ENCODE measurements at places on chromosomes 16 and 17.

DNA sequence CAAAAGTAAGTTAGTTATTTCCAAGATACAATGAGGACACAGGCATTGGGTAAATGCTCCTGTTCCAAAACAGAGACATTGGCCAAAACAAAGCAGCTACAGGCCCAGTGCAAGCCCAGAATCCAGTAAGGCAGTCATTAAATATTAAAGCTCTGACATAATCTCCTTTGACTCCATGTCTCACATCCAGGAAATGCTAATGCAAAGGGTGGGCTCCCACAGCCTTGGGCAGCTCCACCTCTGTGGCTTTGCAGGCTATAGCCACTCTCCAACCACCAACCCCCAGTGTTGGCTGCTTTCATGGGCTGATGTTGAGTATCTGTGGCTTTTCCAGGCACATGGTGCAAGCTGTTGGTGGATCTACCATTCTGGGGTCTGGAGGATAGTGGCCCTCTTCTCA is 733.4 kb upstream of the SOX9 start:
- DNase-seq: no peak

- no peak for DNase-seq
These were observed 313.4 kb downstream of the HAPSTR1 start for GRCh38 chr16:9404811-9405210.

GRCh38 chr17:17090642-17091103 is 48.4 kb downstream of the MPRIP start:
- DNase-seq: no peak

DNA sequence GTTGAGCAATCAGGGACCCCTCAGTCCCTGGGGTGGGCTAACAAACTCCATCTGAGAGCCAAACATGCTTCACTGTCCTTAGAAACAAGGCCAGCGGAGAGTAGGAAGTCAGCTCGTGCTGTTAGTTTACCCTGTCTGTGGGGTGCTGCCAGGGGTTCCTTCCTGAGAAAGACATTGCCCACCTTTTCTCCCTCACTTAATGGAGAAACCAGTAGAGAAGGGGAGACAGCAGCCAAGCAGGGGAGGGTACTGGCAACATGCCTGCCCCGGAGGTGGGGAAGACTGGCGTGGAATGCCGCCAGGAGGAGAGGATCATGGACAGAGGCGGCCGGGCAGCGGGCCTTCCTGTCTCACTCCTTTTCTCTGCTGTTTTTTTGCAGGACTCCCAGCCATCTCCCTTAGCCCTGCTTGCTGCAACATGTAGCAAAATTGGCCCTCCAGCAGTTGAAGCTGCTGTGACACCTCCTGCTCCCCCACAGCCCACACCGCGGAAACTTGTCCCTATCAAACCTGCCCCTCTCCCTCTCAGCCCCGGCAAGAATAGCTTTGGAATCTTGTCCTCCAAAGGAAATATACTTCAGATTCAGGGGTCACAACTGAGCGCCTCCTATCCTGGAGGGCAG is 19.9 kb downstream of the SP2 start:
- DNase-seq: no peak

DNA sequence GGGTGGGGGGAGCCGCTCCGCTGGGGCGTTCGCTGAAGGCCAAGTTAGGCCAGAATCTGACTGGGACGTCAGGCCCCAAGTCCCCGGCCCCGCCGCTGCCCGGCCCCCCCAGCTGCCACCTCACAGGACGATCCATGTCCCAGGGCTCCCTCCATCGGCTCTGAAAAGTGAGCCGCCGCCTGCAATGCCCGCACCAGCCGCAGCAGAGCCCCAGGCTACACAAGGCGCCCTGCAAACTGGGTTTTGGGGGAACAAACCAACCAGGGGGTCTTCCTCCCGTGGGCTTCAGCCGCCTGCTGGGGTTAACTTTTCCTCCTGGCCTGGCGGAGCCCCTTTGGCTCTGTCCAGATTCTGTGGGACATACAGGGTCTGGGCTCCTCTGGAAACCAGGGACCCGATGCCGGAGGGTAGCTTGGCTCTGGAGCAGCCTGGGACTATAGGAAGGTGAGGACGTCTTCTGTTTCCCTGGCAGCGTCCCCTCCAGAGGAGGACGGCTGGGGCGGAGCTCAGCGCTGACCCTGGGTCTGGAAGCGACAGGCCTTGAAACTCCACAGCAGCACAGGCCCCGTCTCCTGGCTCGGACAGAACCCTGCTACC is 835 bp downstream of the NME4 start:
- DNase-seq: no peak

GRCh38 chr17:16470265-16470664 is 21.7 kb downstream of the LRRC75A start:
- DNase-seq: no peak

DNA sequence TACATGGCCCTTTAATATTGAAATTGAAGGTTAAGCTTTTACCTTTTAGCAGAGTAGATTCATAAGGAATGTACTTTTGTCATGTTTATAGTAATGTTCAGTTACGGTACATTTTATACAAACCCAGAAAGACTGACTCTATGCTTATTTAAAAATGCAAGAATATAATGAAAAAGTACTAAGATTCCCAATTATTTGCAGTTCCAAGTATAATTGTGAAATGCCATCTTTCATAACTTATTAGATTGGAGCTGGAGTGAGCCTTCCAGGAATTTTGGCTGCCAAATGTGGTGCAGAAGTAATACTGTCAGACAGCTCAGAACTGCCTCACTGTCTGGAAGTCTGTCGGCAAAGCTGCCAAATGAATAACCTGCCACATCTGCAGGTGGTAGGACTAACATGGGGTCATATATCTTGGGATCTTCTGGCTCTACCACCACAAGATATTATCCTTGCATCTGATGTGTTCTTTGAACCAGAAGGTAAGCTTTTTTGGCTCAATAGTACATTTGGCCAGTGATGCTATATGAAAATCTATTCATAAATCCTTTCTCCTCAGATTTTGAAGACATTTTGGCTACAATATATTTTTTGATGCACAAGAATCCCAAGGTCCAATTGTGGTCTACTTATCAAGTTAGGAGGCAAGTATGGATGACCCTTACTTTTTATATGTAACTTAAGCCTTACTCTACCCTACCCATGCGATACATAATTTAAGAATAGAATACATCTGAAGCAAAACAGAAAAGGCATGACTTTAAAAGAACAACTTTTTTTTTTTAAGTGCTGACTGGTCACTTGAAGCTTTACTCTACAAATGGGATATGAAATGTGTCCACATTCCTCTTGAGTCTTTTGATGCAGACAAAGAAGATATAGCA is 4.2 kb downstream of the SRSF2 start:
- no peak for DNase-seq

GRCh38 chr17:82127704-82128103 is 29.7 kb upstream of the FASN start:
- no peak for DNase-seq

GRCh38 chr17:32267690-32268205 is 2.1 kb downstream of the RHBDL3 start:
- no peak for DNase-seq

- DNase-seq: peak; percentile 13
These were observed 383.1 kb downstream of the KCNJ2 start for GRCh38 chr17:70552230-70552981.

DNA sequence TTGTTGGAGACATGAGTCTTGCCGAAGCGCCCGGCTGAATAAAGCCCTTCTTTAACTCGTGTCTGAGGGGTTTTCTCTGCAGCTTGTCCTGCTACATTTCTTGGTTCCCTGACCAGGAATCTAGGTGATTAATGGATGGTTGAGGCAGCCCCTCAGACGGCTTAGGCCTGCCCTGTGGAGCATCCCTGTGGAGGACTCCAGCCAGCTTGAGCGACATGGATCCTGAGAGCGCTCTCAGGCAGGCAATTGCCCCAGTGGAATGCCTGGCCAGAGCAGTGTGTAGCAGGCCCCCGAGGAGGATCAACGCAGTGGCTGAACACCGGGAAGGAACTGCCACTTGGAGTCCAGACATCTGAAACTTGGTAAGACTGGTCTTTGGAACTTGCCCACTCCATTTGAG is 17.3 kb upstream of the ENDOV start:
- no peak for DNase-seq

DNA sequence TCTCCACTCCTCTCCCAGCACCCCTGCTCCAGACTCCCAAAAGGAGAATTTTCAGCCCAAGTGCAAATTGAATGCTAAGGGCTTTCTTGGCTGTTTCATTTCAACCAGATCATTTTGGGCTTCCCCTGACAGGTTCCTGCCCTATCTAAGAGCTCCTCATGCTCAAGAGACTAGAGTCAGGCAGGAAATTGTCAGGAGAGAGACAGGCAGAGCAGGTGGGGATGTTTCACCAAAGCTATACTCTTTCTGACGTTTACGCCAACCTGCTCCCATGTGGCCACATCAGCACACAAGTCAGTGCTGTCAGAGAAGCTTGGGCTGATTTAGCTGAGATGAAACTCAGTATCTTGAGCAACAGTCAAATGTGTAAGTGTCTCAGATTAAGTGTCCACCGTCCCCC is 31.4 kb downstream of the HIC1 start:
- no peak for DNase-seq

GRCh38 chr17:8503368-8503767 is 67.7 kb downstream of the NDEL1 start:
- no peak for DNase-seq

DNA sequence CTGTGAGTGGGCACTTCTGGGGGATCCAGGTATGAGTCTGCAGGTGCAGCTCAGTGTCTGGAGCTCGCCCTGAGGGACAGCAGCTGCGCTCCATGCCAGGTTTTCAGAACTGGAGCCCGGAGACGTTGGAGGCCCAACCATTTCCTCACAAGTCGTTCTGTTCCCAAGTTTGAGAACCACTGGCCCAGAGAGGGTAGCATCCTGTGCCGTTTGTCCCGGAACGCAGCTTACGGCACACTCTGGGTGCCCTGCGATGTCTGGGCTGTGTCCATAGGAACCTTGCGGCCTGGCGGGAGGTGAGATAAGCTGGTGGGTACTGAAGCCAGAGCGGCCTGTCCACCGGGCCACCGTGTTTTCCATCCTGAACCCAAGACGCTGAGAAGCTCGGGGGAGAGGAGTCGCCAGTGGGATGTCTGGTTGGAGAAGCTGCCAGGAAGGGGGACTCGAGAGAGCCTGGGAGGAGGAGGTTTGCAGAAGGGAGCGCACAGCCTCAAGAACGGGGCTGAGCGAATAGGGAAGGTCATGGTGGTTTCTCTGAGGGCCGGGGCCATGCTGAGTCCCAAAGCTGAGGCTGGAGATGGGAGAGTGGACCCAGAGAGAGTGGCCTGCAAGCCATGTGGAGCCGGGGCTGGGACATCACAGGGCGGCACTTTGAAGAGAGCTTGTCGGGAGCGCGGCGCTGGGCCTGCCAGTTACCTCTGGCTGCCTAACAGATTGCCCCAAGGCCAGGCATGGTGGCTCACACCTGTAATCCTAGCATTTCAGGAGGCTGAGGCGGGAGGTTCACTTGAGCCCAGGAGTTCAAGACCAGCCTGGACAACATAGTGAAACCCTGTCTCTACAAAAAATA is 211.0 kb upstream of the GSE1 start:
- DNase-seq: no peak

DNA sequence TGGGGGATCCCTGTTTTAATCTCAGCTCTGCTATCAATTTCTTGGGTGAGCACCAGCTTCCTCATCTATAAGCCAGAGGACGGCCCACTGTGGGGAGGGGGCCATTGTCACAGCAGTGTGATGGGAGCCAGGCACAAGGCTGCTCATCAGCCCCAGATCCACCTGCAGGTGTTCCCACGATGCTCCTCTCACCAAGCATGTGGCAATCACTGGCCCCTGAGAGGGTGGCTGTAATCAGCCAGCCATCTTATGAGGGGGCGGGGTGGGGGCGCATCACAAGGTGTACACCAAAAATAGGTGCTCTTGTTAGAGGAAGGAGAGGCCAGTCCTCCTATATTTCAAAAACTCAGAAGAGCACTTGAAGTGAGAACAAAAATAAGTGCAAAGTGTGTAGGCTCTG is 31.2 kb downstream of the HNF1B start:
- no peak for DNase-seq

DNA sequence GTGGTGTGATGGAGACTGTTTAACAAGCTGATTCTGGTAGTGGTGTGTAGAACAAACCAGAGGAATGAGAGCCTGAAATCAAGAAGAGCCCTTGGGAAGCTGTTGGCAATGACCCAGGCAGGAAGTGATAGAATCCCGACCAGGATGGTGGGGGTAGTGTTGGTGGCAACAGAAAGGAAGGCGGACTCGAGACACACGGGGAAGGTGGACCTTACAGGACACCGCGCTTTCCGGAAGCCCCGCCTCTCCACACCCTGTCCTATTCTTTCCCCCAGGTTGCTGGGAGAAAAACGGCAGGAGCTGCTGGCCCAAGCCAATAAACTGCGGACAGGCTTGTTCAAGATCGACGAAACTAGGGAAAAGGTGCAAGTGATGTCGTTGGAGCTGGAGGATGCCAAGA is 30.0 kb upstream of the KDM6B start:
- no peak for DNase-seq

GRCh38 chr16:81261049-81261648 is 22.7 kb downstream of the BCO1 start:
- DNase-seq: no peak

DNA sequence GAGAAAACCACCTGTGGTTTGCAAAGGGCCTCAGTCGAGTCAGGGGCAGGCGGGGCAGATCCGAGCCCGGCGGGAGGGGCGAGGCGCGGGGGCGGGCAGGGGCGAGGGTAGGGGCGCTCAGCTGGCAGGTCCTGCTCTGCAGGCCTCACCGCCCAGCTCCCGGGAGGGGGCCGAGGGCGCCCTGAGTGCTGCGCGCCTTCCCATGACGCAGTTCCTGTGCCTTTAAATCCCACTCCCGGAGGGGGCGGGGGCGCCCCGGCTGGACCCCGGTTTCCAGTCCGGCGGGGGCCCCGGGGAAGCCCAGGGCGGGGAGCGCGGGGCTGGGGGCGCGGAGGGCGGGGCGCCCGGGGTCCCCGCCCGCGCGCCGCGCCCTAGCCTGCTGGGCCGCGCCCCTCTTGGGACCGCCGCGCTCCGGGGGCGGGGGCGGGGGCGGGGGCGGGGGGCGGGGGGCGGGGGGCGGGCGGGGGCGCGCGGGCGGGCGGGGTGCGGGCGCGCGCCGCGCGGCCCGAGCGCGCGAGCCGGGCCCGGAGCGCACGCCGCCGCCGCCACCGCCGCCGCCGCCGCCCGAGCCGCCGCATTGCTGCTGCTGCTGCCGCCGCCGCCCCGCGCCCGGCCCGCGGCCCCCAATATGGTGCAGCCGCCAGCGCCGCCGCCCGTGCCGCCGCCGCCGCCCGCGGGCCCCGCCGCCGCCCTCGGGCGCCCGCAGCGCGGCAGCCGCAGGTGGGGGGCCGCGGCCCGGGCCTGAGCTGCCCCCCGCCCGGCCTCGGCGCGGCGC is at the start of gene JPH3:
JPH3 (plus strand) TSS at position 508 of the 775 bp plus-strand sequence. CDS start 639 bp downstream, outside the sequence.
- DNase-seq: no peak

DNA sequence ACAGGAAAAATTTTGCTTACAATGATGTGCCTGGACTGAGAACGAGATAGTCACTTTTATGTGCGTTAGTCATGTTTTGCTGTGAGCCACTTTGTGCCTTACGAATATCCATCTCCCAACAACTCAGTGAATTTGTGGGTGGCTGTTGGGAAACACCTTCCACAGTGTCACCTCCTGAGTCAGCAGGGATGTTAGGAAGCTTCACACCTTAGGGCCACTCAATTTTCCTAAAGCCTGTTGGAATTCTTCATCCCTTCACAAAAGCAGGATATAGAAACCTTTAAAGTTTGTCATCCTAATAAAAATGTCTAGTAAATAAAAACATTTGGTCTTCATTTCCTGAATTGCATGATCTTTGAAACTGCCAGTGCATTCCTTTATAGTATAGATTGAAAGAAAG is 4.3 kb upstream of the KRTAP3-1 start:
- DNase-seq: no peak

GRCh38 chr17:82843904-82844680 is 4.3 kb upstream of the ZNF750 start:
- DNase-seq: no peak

All from SHP77 treated with DMSO at 0.1 percent for 48 hours (cell line).